NB4 (cell line): ENCODE measurements at places on chromosomes 16 and 17.
A peak's percentile ranks its signal among the peaks of the same experiment; 100 is the strongest.

GRCh38 chr17:70172449-70172848, 3.1 kb downstream of the KCNJ2 start:
- DNase-seq = no peak

GRCh38 chr16:17038415-17038814, 432.3 kb downstream of the XYLT1 start:
- DNase-seq = no peak

- DNase-seq = peak; percentile 65
Observed at GRCh38 chr17:17435323-17435722, 41.5 kb upstream of the MED9 start.

GRCh38 chr17:8832711-8833352, 33.7 kb upstream of the MFSD6L start:
- DNase-seq = peak; percentile 30

- DNase-seq = no peak
Observed at GRCh38 chr17:8147805-8148404, 4.3 kb downstream of the PER1 start.

DNA sequence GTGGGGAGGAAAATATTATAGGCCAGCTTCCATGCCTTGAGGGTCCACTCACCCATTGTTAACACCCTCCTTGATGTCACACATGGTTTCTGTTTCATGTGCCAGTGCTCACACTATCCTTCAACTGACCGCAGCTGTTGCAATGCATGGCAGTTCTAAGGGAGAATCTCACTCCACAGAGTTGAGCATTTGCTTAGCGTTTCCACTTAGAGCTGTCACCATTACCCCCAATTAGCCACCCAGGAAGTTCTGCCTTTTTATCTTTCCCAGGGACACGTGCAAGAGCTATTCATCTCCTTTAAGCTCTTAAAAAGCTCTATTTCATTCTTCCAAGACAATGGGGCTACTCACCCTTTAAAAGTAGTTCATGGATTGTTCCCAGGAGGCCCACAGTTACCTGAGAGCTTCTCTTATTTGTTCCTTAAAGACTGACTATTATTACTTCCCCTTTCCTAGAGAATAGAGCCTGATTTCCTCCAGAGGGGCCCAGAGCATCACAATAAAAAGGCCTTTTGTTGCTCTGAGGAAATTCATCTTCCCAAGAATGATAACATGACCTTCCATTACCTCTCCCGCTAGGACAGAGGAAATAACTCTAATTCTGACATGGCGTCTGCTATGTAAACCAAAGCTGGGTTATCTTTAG, 126.8 kb downstream of the CACNG3 start:
- DNase-seq = no peak

DNA sequence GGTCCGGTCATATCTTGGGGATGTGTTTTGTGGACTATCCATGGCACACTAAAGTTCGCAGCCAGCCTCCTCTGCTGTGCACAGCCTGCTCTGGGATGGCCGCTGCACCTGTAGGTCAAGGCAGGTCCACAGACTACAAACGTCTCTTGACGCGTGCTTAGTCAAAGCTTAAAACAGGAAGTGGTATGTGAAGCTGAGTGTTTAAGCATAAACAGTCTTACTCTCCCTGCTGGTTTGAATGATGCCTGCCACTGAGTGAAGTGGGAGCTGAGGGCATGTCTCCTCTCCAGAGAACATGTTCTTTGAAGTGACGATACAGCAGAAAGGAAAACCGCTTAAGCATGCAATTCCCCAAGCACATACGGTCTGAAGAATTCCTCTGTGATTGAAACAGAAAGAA, 365.6 kb downstream of the SLC39A11 start:
- peak; percentile 52 for DNase-seq

GRCh38 chr17:13933441-13934276, 135.6 kb upstream of the COX10 start:
- no peak for DNase-seq

DNA sequence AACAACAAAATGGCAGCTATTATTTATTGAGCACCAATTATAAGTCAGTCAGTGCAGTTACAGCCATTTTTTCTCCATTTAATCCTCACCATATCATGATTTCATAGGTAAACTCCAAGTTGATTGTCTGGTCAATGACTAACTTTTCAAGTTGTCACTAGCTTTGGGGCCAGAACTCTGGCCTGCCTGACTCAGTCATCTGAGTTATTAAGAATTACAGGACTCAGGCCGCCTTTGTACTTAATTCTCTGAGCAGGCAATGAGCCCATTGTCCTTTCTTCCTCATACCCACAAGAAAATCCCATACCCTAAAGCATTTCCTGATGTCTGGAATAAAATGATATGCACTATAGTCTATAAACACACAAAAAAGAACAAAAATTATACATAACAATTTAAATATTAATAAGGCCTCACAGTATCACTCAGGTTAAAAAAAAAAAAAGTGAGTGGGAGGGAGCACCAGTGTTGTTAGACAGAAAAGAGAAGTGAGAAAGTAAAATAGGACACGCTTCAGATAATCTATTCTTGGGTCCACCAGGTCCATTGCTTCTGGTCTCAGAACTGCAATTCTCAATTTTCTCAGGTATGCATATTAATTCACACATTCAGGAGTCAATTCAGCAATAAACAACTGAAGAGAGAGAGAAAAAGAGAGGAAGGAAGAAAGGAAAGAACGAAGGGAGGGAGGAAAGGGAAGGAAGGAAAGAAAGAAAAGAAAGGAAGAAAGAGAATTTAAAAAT, 70.2 kb downstream of the SPAG9 start:
- no peak for DNase-seq

- no peak for DNase-seq
Observed at GRCh38 chr16:87057951-87058560, 259.1 kb downstream of the C16orf95 start.

- DNase-seq = no peak
Observed at GRCh38 chr17:71361656-71362450, 759.0 kb upstream of the SOX9 start.
